ENCODE measurements at places on chromosomes 3 and 15.

DNA sequence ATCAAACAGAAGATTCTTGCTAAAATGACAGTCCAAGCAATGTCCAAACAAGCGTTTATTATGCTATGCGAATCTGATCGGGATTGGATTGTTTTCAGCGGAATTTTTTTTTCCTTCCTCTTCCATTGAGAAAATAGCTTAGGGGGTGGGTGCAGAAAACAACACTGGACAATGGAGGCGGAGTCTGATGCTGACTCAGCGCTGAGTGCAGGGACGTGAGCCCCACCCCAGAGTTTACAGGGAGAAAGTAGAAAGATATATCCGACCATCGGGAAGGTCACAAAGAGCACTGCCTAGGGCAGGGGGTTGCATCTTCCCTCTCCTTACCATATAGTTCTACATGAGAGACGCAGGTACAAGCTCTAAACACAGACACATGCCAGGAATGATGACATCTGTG, 117.0 kb downstream of the FOXP1 start:
- no peak for DNase-seq

GRCh38 chr15:63292241-63292640, 14.8 kb downstream of the APH1B start:
- DNase-seq, result no peak

GRCh38 chr3:171966533-171967136, 72.7 kb upstream of the FNDC3B start:
- DNase-seq, result no peak

GRCh38 chr3:146342989-146343388, 92.1 kb upstream of the PLSCR4 start:
- DNase-seq, result no peak

DNA sequence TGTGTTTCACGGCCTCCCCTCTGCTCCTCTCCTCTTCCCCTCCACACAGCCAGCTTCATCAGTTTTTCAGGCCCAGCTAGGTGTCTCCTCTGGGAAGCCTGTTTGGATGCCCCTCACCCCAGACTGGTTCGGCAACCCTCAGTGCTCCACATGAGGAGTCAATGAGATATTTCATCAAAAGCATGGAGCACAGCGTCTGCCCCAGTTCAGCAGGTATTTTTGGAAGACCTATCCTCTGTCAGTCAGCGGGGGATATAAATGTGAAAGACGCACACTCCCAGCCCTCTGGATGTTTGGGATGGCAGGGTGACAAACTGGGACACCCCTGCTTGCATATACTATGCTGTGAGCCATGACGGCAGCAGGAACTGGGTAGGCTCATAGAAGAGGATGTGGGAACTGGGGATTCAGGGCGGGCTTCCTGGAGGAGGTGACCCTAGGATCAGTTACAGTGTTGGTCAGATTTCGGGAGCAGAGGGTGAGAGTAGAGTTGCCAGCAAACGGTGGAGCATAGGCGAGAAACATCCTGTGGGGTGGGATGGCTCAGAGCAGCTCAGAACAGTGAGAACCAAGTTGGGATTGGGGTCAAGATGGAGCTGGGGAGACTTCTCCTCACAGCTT, 42.9 kb downstream of the PXYLP1 start:
- DNase-seq, result no peak

- DNase-seq, result no peak
Observed at GRCh38 chr3:12643724-12644123, 20.2 kb downstream of the RAF1 start.
